Activated T-helper 2 cell treated with anti-CD3 and anti-CD28 coated beads, Interferon-gamma antibody, Interleukin-2, Interleukin-4, amounts not matched to agents 10 μg/mL and 5 μg/mL and 100 μg/mL, durations not matched to agents 14 hours and 24 hours and 36 hours (primary cell): ENCODE measurements at places on chromosomes 6 and 20.

- DNase-seq: no peak
Measured at GRCh38 chr6:835476-836160, 142.7 kb upstream of the EXOC2 start.

DNA sequence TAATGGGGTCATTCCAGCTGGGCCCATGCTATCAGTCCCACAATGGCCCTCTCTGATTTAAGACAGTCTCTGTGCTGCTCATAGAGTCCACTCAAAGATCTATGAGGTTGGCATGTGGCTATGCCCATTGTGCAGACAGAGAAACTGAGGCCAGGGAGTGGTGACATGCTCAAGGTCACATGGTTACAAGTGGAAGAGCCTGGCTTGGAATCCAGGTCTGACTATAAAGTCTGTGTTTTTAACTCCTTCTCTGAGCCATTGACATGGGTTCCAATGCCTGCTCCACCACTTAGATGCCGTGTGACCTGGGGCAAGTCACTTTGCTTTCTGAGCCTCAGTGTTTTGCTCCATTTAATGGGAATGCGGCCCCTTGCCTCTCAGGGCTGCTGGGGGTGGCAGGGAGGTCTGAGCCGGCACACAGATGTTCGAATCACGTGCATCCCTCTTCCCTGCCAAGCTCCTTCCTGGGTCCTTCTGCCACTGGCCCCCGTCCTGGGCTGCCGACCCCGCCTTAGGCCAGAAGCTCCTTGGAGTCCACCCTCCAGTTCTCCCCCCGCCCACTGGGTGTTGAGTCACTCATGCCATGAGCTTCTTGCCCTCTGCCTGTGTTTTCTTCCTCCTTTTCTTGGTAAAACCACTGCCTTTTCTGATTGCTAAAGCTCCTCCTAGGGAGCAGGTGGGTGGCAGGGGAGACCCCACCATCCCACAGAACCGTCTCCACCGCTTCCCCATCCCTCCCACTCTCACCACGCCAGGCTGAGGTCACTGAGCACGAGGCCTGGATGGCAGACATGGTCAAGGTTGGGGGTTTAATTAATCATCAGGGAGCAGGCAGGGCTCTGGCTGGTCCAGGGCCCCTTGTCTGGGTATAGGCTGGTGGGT is 35.7 kb downstream of the CEBPB start:
- no peak for DNase-seq

DNA sequence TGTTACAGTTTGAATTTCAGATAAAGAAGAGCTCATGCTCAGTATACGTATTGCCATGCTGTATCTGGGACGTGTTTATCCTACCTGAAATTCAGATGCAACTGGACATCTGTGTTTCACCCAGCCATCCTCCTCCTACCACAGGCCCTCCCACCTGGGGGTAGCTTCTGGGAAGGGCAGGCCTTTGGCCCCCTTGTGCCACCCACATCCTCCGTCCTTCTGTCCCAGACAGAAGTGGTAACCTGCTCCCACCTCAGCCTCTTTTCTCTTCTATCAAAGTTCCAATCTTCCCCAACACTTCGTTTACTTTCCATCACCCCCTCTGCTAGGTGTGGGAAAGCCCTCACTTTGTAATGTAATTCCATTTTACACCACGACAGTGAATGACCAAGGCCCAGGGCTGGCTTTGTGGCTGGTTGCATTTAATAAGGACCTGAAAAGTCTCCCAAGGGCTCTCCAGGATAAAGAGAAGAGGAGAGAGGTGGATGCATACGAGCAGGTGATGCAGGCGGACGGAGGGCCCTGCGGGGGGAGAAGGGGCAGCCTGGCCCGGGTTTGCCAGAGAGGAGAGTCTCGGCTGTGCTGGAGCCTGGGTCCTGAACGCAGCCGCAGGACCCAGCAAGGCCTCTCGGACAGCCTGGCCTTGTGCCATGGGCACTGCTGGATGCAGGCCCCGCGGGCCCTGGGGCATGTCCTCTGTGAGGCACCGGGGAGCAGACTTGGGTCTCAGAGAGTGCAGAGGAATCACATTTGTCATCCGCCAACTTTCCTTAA is 98.4 kb downstream of the PSMB1 start:
- DNase-seq: no peak

DNA sequence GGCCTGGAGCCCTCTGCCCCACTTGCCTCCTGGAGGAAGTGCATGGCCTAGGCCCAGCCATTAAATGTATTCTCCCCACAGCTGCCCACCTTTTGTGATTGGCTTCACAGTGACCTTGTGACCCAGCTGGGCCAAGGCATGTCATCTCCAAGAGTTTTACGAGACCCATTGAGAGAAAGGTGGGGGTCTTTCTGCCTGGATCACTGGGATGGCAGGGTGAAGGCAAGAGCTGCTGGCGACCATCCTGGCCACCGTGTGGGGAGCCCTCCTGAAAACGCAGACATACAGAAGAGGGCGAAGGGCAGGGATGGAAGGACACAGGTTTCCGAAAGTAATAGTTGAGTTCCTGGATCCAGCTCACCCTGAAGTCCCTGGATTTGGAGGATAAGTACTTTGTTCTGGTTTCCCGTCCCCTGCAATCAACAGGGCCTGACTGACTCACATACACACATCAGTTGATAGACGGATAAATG is 12.3 kb upstream of the SPO11 start:
- DNase-seq: no peak
